ENCODE measurements at places on chromosomes 16 and 17.

DNA sequence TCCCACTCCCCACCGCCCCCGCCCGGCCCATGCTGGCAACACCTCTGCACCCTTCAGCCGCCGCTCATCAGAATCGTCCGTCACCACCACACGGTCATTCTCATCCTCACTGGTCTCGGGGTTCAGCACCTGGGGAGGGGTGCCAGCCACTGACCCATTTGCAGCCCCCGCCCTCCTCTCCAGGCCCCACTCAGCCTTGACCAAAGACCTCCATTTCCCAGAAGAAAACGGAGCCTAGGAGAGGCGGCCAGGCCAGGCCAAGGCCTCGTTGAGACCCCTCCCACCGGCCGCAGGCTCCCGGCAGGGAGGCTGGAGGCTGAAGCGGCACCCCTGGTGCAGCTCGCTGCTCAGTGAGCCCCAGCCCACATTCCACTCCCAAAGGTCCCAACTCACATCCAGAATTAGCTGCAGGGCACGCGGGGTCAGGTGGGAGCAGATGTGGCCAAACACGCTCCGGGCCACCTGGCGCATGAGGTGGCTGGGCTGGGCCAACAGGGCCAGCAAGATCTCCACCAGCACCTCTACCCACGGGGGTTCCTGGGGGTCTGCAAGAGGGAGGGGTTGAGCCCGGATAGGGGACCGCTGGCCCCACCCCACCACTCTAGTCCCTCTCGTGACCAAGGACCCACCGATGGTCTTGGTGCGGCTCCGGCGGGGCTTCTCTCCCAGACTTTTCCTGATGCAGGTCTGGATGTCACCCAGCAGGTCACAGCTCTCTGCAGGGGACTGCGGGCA lies 9.8 kb downstream of the MYBBP1A start:
- no peak for DNase-seq

DNA sequence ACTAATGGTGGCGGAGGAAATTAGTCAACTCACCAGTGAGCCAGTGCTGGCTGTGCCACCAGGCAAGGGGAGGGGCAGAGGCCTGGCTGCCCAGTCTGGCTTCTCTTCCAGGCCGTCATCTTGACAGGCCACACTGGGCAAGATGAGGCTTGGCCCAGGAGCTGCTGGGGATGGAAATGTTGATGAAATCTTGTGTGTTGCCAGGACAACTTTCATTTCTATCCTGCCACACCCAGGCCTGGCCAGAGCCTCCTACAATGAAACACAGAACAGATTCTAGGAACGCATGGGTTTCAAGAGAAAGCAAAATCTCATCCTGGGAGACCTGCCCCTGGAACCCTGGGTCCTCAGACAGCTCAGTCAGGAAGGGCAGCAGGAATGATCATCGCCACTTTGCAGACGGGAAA lies 9.3 kb downstream of the HEXIM2 start:
- DNase-seq, result no peak

DNA sequence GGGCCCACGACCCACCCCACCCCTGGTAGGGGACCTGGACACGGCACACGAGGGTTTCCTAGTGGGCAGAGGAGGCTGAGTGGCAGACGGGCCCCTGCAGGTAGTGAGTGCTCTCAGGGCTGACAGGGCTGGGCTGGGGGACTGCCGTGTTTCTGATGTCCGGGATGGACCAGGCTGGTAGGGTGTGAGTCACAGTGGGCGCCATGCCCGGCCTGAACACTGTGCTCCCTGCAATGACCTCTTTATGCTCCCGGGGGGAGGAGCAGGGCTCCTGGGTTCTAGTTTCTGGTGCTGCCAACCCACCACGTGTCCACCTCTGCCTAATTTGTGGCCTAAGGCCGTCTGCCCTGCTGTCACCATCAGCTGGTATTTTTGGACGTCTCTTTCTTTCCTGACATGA lies 26.3 kb downstream of the ARHGAP23 start:
- DNase-seq, result no peak

DNA sequence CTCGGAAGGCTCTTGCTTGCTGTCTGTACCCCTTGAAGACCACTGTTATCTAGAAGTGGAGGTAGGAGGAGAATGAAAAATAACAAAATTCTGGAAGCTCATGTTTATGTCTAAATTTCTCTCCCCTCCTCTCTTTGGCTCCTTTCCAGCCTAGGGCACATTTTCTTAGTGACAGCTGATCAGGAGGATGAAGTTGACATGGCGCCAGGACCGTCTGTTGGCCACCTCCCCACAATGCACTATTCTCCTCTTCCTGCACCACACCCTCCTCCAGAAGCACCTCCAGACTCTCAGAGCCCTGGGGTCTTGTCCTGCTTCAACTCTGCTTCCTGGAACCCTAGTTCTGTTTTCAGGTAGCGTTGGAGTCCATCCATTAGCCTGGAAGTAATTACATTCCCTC lies 25.5 kb upstream of the SSTR2 start:
- no peak for DNase-seq

- peak; percentile 80 for DNase-seq
Observed at GRCh38 chr16:56600398-56600999, 7.9 kb upstream of the MT2A start.

GRCh38 chr17:69654981-69655855 lies 240.7 kb downstream of the MAP2K6 start:
- DNase-seq, result no peak

- DNase-seq, result no peak
Observed at GRCh38 chr17:48429156-48429555, 858 bp downstream of the SKAP1 start.

- DNase-seq, result peak; percentile 20
Observed at GRCh38 chr17:76077584-76078110, 1.3 kb upstream of the ZACN start.

GRCh38 chr16:249431-249830 lies 14.8 kb downstream of the FAM234A start:
- no peak for DNase-seq

DNA sequence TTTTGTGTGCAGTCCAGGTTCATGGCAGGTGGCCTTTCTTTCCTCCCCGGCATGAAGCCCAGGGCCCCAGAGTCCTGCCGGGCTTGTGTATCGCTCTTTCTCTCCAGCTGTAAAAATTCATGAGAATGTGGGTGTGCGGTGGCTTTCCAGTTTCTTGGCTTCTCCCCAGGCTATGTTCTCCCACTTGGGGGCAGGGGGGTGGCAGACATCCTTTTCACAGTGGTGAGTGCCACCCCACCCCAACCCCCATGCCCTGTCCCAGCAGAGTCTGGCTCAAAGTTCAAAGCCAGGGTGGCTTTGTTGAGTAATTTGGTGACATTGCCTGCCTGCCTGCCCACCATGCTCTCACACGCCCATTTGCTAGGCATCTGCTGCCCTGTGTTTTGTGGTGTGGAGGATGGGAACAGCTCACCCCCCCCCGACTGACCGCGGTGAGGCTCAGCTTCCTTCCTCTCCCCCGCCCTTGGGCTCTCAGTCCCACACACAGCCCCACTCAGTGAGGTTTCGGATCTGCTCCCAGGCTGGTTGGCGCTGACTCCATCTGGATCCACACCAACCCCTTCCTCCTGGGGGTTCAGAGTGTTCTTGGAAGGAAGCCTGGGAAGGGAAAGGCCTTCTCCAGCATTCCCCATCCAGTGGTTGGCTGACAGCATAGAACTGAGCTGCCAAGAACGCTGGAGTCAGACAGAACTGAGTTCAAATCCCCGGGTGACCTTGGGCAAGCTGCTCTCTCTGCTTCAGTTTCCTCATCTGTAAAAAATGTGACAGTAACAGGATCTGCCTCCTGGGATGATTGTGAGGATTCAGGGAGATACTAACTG lies 36.0 kb downstream of the CHD9 start:
- no peak for DNase-seq

- no peak for DNase-seq
Observed at GRCh38 chr17:37338847-37339246, 36.9 kb upstream of the C17orf78 start.

DNA sequence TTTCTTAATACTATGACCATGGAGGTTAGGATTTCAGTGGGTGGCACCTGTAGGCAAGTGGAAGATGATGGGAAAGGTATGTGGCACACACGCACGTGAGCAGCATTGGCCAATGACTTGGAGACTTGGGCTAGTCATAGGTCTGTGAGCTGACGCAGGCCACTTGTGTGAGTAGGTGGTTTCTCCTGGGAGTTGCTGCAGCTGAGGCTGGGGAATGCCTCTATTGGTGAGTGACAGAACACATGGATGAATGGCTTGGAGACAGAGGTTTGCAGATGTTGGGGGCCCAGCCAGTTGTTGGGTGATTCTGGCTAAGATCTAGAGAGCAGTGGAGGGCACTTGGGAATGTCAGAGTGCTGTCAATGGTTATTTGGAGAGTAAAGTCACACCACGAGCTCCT lies 64.1 kb downstream of the MARF1 start:
- no peak for DNase-seq

DNA sequence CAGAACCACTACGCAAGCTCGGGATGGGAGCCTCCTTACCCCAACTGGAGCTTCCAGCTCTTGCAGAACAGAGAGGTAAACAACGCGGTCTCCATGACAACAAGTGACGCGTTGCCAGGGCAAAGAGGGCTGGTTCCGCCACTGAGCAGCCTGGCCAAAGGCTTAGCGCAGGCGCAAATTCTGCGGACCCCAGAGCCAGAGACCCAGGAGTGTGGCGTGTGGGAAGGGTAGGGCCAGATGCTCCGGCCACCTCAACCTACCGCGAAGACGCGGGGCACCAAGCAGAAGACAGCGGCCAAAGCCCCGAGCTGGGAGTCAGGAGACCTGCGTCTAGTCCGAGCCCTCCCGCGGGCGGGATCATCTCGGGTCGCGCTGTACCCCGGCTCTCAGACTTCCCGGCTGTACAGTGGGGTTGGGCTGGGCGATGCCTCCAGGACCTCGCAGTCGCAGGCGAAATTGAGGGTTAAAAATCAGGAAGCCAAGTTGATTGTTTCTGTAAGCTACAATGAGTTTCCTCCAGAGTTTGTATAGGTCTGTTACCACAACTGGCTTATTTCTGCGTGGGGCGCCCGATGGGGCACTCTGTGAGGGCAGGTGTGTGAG lies at the start of gene TEKT1:
TEKT1 (minus strand) TSS at position 69 of the 603 bp plus-strand sequence. CDS start 1,353 bp downstream, outside the sequence.
- peak; percentile 97 for DNase-seq

DNA sequence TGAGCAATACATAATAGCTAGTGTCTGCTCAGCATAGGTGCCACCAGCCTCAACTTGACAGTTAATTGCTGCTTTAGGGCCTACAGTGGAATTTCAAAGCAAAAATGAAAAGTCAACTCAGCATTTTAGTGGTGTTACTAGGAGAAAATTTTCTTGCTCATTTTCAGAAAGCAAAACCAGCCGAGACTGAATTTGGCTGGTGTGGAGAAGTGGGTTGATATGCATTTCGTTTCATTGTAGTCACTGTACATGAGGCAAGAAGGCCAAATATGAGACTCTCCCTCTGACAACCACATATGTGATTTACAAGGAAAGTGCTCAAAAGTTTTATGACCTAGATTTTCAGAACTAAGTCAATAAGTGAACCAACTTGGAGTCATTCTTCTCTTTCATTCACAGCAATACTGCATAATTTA lies 54.0 kb downstream of the DUSP14 start:
- no peak for DNase-seq

- DNase-seq, result no peak
Observed at GRCh38 chr17:59277031-59277430, 54.4 kb upstream of the YPEL2 start.

DNA sequence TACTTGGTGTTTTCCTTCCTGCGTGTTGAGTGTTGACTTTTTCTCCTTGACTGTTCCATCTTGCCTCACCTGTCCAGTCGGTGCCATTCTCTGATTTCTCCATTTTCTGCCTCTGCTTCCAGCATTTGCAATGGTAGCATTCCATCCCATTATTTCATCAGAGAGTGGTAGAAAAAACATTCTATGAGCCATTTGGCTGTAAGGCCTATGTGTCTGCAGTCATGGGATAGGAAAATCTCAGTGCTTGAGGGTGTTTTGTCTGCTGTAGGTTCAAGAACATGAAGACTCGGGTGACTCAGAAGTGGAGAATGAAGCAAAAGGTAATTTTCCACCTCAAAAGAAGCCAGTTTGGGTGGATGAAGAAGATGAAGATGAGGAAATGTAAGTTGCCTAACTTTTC lies 2.7 kb downstream of the UTP18 start:
- DNase-seq, result no peak

DNA sequence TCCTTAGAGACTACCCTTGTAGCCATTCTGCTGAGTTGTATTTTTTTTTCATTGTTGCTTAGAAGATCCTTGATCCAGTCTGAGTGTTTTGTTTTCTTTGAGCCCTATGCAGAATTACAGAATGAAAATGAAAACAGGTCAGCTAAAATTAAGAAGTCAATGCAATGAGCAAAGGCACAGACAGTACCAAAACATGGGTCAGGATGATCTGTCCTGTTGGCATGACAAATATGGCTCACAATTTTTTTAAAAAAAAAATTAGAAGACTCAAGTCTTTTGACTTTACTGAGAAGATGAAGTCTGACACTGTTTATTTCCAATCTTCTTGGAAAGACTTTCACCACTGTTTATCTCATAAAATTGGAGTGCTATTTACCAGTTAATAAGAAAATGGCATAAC lies 32.4 kb downstream of the KCNJ16 start:
- no peak for DNase-seq

GRCh38 chr16:54454616-54455015 lies 168.0 kb upstream of the IRX3 start:
- no peak for DNase-seq

DNA sequence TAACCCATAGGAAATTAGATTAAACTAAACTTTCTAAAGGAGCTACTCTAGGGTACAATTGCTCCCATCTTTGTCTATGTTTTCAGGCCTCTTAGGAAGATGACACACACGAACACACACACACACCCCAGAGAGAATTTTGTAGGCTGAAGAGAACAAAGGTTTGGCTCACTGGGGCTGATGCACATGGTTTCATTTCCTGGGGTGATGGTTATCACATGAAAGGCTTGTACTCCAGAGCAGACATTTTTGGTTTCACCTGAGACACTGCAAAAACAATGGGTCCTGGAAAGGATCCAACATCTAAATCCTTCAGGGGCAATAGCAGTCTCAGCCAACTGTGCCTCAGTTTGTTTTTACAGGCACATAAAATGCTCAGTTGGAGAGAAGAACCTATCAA lies 62.8 kb downstream of the GRB7 start:
- peak; percentile 22 for DNase-seq

- DNase-seq, result no peak
Observed at GRCh38 chr16:84794626-84795025, 25.2 kb upstream of the CRISPLD2 start.

- peak; percentile 58 for DNase-seq
Observed at GRCh38 chr17:37294888-37295287, 80.9 kb upstream of the C17orf78 start.

- DNase-seq, result peak; percentile 61
Observed at GRCh38 chr17:47687748-47688147, 6.2 kb upstream of the TBKBP1 start.

- DNase-seq, result no peak
Observed at GRCh38 chr16:30491229-30491628, 18.7 kb downstream of the ITGAL start.

DNA sequence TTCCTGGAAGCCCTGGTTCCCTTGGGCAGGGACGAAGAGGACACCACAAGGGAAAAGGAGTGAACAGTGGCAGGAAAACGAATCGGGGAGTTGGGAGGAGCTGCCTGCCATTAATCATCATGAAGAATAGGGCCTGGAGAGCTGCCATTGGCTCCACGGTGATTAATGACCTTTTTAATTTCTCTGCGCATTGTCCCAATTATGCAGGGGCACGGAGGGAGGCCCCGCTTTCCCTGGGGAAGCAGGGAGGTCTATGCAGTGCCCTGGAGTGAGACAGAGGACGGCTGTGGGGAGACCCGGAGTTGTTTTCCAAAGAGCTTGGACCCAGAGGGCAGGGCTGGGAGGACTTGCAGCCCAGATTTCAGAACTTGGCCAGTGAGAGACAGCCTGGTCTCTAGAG lies 338.9 kb upstream of the C16orf82 start:
- no peak for DNase-seq

GRCh38 chr17:40433551-40434415 lies 9.5 kb upstream of the IGFBP4 start:
- DNase-seq, result peak; percentile 89

- no peak for DNase-seq
Observed at GRCh38 chr17:28394337-28395116, 11.5 kb downstream of the SLC46A1 start.
